ENCODE measurements at places on chromosomes 4 and X.

DNA sequence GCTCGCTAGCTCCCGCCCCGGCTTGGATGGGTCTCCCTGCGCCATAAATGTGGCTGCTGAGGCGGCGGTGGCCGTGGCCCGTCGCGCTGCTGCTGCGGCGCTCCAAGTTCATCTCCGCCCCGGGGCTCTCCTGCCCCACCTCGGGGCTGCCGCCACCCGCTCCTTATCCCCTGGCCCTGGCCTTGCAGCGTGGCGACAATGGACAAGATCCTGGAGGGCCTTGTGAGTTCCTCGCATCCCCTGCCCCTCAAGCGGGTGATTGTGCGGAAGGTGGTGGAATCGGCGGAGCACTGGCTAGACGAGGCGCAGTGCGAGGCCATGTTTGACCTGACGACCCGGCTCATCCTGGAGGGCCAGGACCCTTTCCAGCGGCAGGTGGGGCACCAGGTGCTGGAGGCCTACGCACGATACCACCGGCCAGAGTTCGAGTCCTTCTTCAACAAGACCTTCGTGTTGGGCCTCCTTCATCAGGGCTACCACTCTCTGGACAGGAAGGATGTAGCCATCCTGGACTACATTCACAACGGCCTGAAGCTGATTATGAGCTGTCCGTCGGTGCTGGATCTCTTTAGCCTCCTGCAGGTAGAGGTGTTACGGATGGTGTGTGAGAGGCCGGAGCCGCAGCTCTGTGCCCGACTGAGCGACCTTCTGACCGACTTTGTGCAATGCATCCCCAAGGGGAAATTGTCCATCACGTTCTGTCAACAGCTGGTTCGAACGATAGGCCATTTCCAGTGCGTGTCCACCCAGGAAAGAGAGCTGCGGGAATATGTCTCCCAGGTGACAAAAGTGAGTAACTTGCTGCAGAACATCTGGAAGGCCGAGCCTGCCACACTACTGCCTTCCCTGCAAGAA lies 763 bp downstream of the USP38 start:
- no peak for DNase-seq

- peak; percentile 38 for DNase-seq
Measured at GRCh38 chrX:142186103-142186502, 19.0 kb downstream of the MAGEC2 start.

- peak; percentile 65 for DNase-seq
Measured at GRCh38 chr4:39616651-39617050, 22.0 kb downstream of the SMIM14 start.

- peak; percentile 68 for DNase-seq
Measured at GRCh38 chr4:116688536-116688935, 396.8 kb downstream of the TRAM1L1 start.

DNA sequence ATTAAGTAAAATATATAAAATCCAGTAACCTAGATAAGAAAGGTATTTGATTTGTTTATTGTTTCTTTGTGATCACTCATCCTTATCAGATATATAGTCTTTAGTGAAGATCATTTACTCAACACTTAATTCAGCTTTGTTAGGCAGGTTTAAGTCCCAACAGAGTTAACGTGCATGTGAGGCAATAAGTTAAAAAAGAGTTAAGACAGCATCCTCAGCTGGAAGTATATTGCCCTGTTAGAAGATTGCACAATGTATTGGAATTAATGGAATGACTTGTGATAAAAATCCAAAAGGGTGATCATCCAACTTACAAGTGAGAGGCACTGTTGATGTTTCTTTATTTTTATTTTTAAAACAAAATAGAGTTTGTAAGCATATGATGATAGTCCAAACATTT lies 1162.1 kb downstream of the RAPGEF2 start:
- no peak for DNase-seq

GRCh38 chr4:18250564-18250963 lies 229.0 kb upstream of the LCORL start:
- DNase-seq: no peak
